Activated T-cell treated with anti-CD3 and anti-CD28 coated beads, Interleukin-2, amount 50 U/mL, for 4 hours (primary cell): ENCODE measurements at places on chromosomes 6 and 20.
A peak's percentile ranks its signal among the peaks of the same experiment; 100 is the strongest.

GRCh38 chr6:113884011-113884410, 26.9 kb downstream of the MARCKS start:
- no peak for DNase-seq

DNA sequence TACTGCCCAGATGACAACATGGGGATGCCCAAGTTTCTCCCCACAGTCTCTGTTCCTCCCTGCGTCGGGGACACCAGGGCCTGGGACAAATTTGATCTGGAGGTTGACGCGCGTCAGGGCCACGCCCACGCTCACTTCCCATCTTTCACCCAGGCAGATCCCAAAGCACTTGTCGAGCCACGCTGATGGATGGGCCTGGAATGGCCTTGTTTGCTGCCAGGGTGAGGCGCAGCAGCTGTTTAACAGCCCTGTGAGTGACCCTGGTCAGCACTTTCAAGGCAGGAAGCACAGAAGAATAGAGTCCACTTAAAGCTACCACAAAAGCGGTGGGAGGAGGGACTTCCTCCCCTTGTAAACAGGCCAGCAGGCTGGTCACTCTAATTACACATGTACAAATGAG, 324.7 kb upstream of the JARID2 start:
- DNase-seq = no peak

DNA sequence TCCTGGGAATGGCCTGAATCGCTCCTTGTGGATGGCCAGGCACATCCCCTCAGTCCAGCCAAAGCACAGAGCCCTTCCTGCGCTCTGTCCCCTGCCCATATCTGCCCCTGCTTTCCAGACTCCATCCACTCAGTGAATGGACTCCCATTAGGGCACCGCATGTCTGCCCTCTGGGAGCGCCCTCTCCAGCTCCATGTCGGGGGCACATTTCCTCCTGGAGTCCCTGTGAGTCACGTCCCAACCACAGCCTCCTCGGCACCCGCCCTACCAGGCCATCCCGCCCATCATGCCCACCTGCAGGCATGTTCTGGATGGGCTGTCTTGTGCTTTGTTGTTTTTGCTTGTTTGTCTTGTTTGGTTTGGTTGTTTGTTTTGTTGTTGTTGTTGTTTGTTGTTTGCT, 96.8 kb downstream of the PSMB1 start:
- DNase-seq = no peak

- DNase-seq = no peak
These were observed 4.7 kb upstream of the LY86 start for GRCh38 chr6:6583836-6584235.

DNA sequence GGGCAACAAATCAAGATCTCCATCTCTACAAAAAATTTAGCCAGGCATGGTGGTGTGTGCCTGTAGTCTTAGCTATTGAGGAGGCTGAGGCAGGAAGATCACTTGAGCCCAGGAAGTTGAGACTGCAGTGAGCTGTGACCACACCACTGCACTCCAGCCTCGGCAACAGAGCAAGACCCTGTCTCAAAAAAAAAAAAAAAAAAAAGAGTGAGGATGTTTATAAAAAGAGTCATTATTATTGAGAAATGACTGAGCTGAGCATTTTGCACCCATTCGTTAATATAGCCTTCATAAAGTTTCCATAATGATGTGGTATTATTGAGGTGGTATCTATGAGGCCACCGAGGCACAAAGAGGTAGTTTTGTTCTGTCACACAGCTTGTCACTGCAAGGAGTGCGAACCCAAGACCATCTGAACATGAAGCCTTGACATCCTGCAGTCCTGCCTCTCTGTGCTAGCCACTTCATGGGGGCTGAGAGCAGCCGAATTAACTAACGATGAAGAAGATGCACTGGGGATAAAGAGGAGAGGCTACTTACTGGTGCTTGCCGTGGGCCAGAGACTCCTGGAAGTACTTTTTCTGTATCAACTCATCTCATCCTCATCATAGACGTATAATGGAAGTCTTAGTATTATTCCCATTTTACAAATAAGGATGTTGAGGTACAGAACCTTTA, 175.5 kb downstream of the BCAS1 start:
- no peak for DNase-seq

DNA sequence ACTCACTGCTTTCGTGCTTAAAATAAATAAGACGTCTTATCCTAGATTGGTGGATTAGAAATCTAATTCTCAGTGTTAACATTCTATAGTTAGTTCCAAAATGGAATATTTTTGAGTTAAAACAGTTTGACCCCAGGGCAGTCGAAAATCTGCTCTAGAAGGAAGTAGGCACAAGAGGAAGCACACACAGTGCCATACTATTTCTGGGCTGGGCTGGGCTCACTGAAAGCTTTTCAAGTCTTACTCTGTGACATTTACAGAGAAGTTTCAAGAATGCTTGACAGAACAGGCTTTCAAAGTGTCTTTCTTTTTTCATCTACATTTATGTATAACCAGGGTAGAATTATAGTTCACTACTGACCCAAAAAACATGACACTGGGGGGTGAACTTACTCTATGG, 209.8 kb downstream of the SOD2 start:
- no peak for DNase-seq

- no peak for DNase-seq
These were observed 217.9 kb upstream of the FOXA2 start for GRCh38 chr20:22802296-22802695.

GRCh38 chr20:57747861-57748481, 38.2 kb upstream of the PMEPA1 start:
- no peak for DNase-seq

GRCh38 chr6:110456694-110457093, 19.7 kb downstream of the SLC22A16 start:
- no peak for DNase-seq

GRCh38 chr6:169861431-169862042, 110.1 kb downstream of the ERMARD start:
- DNase-seq = no peak

DNA sequence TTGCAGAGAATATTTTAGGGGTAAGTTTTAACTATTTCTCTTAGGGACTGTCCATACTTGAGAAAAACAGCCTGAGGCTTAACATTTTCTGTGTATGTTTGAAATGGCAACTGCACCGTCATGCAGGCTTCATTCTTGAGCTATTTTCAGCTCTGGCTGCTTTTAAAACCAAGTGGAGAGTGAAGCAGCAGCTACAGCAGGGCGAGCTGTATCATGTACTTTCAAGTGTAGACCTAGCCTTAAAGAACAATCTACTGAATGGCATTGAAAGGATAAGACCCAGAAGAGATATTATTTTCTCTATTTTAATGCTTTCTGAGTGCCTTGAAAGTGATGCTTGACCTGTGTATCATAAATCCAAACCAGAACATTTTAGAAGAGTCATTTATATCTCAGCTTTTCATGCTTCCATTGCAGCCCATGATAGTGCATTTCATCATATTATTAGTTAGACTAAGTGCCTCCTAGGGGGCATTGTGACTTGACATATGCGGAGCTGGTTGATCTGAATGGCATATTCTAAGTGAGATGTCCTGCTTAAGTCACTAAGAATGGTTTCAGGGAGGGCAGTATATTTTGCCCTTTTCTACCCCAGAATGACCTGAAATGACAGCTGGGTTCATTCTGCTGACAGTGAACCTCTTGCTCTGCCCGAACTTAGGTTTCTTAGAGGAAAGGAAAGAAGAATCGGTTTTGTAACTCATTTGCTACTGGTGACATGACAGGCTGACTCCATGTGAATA, 85.3 kb downstream of the NKAIN2 start:
- no peak for DNase-seq

GRCh38 chr6:160863782-160864181, 127.8 kb upstream of the MAP3K4 start:
- no peak for DNase-seq

DNA sequence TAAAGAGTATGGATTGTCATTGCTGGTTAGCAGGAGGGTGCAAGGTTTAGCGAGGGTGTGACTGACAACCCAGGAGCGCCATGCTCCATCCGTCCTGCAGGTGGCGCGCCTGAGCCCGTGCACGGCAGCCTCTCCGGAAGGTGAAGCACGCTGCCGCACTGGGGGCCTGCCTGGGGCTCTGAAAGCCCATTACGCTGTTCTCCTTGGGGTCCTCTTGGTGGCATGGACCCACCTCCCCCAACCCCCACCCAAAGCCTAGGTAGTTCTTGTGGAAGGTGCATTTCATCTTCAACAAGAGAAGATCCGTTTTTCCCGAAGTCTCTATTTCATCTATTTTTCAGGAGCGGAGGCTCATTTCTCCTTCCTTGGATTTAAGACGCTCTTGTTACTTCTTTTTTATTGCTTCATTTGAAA, 197.4 kb upstream of the KCNG1 start:
- peak; percentile 36 for DNase-seq

DNA sequence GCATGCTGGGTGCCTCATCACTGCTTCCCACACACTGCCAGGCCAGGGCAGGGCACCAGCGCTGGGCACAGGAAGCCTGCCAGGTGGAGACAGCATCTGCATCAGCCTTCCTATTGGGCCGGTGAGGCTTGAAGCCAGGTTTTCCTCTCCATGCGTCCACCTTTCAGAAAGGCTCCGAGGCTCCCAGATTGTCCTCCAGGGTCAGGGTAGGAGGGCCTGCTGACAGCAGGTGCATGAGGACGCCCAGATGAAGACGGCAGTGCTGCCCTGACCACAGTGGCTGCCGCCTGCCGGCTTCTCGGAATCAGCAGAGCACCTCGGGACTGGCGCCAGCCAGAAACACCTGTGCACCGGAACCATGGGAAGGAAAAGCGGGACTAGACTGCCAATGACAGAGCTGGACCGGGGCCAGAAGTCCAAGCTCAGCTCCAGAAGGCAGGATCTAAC, 170.5 kb upstream of the CST7 start:
- no peak for DNase-seq

DNA sequence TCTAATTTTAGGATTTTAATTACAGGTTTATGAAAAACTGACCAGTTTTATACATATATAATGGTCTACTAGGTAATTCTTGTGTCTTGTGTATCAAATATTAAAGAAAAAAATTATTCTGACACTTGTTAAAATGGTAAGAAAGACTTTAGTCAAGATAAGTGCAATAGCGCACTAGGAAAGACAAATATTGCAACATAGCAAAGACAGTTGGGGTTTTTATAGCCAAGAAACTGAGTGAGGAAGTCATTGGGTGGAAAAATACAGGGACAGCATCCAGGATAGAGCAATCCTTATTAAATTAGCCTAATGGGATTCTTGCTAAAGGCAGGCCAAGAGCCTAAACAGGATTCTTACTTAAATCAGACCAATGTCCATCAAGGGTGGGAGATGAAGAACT, 71.1 kb downstream of the ROS1 start:
- no peak for DNase-seq
